Stimulated activated CD4-positive, alpha-beta T cell treated with anti-CD3 and anti-CD28 coated beads, Interleukin-12 subunit alpha, Interleukin-12 subunit beta, amount 100 ng/mL, for 48 hours (primary cell): ENCODE measurements at places on chromosomes 2 and 18.

DNA sequence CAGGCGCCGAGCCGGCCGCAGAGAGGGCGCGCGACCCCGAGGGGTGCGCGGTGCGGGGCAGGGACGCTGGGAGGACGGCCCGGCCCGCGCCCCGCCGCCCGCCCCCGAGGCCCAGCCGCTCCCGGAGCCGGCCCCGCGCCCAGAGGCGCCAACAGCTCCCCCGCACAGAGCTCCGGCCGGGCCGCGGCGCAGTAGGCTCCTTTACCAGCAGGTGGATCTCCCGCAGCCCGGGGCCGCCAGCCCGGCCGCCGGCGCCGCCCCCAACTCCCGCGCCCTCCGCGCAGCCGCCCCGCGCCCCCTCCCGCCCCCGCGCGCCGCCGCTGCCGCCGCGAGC is 258 bp downstream of the MGAT4A start:
- no peak for DNase-seq

- DNase-seq: no peak
These were observed 53.9 kb downstream of the TNS1 start for GRCh38 chr2:217948897-217949296.

DNA sequence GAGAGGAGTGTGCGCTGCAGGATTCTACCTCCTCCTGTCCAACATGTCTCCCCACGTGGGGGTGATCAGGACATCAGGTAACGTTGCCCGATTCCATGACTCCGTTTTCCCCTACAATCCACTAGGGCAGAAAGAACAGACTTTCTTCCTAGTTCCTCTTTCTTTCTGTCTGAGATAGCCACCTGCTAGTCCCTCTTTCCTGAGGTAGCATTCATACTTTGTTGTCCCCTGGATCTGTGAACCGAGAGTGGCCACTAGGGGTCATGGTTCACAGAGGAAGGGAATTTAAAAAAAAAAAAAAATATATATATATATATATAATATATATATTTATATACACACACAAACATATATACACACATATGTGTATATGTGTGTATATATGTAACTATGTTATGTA is 210.0 kb upstream of the ZNF521 start:
- no peak for DNase-seq

DNA sequence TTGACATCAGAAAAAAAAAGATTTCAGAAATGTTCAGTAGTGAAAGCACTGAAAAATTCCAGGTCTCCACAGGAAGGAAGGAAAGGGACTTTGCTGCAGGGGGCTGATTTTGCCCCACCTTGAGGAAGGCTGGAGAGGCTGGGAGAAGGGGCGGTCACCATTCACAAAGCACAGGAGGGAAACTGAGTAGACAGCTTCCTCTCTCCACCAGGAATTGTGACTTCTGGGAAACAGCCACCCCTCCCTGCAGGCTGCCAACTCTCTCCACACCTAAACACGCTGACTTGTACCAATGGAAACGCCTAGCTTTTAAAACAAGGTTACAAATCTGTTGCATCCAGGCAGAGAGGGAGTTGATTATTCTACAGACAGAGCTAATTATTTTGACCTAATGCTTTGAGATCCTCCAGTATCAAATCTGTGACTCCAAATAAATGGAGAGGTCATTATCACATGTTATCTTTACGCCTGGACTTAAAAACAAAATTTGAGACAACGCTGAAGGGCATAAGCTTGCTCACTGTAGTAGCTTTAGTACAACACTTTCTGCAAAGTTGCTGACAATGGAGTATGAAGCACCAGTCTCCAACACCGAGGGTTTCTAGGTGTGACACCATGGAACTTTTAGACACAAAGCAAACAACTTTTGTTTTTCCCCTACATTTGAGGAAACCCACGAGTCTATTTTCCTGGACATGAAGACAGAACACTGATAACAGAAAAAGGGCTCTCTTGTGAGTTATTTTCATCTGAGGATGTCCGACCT is 42.7 kb downstream of the EPHA4 start:
- DNase-seq: no peak

DNA sequence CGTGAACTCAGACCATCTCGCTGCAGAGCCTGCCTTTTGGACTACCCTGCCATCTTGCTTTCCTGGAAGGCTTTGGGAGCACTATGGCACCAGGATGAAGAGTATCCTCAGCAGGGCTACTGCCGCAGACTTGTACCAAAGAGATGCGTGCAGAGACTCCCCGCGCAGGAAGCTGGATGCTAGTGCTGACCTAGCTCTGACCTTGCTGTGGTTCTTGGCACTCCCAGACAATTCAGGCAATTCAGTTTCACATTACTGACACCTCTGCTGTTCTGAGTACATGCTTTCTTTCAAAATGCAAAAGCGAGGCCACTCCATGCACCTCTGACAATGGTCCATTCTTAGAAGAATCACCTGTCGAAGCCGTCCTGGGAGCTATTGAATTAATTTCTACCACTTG is 251.5 kb upstream of the MEX3C start:
- no peak for DNase-seq

DNA sequence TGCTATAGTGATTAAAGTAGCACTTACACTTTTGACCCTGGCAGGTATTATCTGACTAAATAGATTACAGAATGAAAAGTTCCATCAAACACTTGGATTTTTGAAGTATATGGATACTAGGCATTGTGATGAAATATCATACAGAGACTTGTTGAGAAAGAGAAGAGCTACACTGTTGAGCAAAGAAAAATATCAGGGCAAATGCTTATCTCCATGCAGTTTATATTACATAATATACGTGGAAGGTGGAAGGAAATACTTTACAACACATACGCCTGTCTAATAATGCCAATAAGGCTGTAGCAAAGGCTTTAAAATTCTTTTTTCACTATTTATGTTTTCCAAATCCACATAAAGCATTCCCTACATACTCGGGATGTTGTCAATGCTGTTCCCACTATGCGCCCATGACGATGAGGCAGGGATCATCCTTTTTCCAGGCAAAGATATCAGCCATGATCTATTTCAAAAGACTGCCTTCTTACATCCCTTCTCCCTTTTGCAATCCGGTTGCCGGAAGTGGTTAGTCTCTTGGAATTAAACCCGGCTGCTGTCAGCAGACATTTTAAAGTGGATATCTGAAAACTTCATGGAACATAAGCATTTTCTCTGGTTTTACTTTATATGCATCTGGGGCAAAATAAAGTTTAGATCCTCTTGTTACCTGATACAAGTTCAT is 92.6 kb upstream of the ITGA4 start:
- no peak for DNase-seq

DNA sequence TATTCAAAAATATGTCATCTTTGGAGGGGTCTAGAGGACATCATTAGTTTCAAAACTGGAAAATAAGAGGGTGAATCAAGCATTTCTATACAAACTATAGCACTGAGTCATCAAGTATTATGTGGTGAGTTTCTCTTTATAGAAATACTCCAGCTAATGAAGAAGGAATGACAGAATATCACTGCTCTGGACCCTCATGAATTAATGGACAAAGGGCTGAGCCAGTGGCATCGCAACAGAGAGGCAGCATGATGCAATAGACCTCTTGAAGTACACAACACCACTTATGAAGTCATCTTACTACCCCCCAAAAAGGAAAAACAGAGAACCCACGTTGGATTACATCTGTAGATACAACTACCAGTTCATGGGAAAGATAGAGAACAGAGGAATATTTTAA is 27.4 kb upstream of the EIF2AK3 start:
- DNase-seq: no peak

GRCh38 chr2:241009601-241010530 is 11.4 kb downstream of the SNED1 start:
- DNase-seq: no peak

GRCh38 chr18:66124394-66124793 is 373.6 kb downstream of the CDH7 start:
- DNase-seq: no peak

DNA sequence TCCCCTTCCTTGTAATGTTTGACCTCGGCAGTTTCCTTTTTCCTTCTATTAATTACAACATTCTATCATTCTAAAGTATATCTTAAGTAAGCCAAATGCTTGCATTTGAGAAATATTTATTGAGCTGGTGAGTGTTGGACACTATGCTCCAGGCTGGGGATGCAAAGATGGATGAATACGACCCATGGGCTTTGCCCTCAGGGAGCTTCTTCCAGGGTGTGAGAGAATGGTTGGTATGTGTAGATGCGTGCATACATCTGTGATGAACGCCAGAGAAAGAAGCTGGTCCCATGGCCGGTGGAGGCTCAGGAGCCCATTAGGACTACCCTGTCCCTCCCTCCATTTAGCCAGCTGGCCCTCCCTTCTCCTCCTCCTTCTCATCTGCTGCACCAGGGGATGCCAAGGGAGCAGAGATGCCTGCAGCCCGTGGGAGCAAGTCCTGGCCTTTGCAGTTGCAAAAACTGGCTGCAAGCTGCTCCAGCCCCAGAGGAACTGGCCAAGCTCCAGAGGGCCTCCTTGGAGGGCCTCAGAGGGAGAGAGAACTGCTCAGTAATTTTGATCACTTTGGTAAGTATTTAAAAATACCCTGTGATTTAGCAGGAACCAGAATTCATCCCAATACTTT is 65.7 kb upstream of the FOSL2 start:
- no peak for DNase-seq

DNA sequence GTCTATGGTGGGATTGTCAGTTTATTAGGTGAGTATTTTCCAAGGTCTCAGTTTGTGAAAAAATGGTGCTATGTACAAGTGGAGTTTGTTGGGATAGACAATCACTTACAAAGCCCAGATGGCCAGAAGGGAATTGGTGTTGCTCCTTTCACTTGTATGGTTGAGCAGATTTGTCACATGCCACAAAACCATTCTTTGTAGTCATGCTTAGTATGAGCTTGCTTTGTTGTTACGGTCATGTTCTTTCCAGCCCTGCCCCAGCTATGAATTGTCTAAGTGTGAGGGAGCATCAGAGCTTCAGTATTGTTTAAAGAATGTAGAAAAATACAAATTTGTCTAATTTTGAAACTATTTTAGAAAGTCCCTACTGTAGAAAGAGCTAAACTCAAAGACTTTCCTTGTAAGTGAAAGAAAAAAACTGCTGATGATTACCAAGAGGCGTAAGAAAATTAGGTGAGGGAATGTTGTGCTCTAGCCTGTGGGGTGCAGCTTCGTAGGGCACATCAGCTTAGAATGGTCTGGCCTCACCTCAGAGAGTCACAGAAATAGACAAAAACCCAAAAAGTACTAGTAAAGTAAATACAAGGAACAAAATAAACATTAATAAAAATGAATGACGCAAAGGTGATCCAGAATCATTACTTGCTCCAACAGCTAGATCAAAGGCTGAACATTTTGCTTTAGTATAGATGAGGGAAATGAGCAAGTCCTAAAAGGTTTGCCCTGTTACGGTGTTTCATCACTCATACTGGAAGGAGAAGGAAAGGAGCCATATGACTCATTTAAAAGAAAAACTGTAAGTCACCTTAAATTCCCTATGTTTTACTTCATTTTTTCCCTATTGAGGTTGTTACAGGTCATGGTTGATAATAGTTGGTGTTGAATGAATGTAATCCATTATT is 9.2 kb downstream of the TGIF1 start:
- no peak for DNase-seq

DNA sequence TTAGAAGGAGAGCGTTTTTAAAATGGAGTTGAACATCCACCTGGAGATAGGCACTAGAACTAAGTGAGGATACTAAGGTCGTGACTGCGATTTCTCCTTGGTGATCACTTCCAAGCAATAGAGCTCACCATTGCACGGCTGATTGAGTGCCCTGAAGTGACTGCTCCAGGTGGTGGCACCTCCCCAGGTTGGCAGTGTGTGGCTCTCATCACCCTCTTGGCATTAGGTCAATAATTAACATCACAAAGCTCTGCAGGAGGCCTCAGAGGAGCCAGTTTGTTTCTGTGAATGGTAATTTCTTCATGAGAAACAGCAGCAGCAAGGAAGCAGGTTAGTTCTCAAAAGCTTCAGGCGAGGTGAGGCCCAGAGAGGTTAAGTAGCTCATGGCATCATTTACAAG is 259.6 kb downstream of the CLIP4 start:
- no peak for DNase-seq

DNA sequence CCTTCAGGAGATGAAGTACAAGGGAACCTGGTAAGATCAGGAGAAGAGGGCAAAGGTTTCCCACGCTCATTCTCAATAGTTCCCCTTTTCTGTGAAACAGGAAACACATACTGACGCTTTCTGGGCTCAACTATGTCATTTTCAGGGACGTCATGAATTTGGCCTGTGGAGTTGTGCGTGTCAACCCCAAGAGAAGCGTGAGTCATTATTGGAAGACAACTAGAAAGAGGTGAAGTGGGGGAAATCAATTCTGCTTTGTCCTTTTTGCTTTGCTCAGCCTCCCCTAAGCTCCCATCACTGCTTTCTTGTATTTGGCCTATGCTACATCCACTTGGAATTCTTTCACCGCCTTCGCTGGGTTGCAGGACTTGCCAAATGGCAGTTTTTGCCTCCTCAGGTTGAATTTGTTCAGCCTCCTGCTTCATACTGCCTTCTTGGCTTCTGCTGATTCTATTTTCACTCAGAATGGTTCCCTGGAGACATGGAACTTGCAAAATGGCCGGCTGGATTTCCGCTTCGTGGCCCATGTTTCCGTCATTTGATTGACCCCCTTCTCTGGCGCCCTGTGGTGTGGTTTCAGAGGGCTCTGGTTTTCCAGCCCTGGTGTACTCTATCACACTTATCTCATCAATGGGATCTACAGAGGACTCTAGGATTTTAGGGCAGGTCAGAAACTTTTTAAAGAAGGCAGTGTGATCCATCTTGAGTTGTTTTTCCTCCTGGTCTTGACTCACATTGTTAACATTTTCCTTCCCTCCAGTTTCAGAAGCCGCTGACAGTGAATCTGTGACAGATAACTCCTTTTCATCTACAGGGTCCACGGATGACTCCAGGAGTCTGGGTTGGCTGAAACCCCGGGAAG is 93.3 kb downstream of the ALPK2 start:
- peak; percentile 38 for DNase-seq

DNA sequence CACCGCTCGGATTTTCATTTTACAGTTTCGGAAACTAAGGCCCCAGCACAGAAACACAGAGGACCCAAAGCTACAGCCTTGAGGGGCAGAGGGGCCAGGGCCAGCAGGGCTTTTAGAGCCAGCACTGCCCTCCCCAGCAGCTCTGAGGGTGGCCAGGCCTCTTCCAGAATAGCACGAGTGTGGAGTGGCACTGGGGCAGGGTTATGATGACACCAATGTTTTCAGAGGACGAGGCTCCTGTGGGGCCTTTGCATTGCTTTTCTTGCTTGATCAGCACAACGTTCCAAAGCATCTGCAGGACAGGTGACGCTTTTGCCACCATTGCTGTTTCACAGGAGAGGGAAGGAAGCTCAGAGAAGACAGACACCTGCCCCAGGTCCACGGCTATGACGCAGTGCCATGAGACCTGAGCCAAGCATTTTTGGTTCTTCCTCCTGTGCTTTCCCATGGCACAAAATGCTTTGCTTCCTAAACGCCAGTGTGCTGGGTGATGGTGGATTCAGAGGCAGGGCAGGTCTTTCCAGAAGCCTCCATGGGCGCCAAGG is 126.9 kb downstream of the MBP start:
- DNase-seq: no peak

DNA sequence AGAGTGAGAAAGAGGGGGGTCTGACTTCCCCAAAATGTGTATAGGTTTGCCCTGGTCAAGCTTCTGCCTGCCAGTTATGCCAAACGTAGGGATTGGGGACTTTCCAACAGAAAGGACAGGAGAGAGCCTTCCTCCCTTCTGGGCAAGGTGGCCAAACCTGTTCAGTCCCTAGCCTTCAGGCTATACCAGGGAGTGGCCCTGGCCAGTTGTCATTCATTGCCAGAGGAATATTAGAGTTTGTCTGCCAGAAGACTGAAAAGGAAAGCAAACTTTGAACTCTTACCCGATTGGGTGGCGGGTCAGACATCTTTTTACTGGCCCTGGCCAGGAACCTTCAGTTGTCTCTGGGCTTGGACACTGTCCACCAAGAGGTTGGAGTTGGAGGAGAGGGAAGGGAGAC is 22.1 kb downstream of the RAB3GAP1 start:
- no peak for DNase-seq

- DNase-seq: no peak
These were observed 71.3 kb upstream of the TCF7L1 start for GRCh38 chr2:85061896-85062295.
